ENCODE measurements at places on chromosomes 2 and 18. TPM values are rescaled to one million over a fixed set of nuclear protein-coding genes. Genes with fewer than 3 reads are reported as not detected.

Gene EPAS1
- 116 TPM for total RNA-seq

- H3K4me3 ChIP-seq: no peak overlapping the region
- no peak overlapping the region for H3K27ac ChIP-seq
- H3K27me3 ChIP-seq: peaks cover 44% of the 10 kb centered on the region
- no peaks in the 10 kb centered on the region for H3K4me1 ChIP-seq
- no peak for DNase-seq
Measured at GRCh38 chr2:86787736-86788135, 3.0 kb downstream of the CD8A start.

Gene HOXD8
- total RNA-seq: 3.1 TPM

DNA sequence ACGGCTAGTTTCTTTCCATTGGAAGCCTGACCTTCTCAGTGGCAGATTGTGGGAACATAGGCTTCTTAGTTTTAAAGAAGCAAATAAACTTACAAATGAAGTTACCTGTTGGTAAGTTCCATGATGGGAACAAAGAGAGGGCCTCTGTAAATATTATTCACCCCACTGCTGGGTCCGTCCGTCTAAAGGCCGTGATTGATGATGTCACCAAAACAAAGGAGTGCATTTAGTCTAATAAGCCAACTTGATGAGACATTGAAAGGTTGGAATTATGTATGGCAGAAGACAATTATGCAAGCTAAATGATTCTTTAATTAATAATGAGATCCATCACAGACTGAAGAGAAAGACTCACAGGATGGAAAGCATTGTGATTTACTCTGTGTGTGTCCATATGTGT, 1091.9 kb upstream of the FANCL start:
- H3K4me3 ChIP-seq: no peak overlapping the region
- no peak for DNase-seq
- no peaks in the 10 kb centered on the region for H3K27me3 ChIP-seq
- H3K27ac ChIP-seq: no peak overlapping the region
- no peaks in the 10 kb centered on the region for H3K4me1 ChIP-seq
- H3K36me3 ChIP-seq: no peaks in the 10 kb centered on the region

GRCh38 chr18:59101830-59102414, 37.8 kb upstream of the SEC11C start:
- no peak overlapping the region for H3K27ac ChIP-seq
- no peaks in the 10 kb centered on the region for H3K27me3 ChIP-seq
- no peak overlapping the region for H3K4me3 ChIP-seq

Gene PARD3B
- total RNA-seq: 24.2 TPM

Gene IMP4
- total RNA-seq: 50.6 TPM

GRCh38 chr2:231463698-231464575, at the start of gene NCL:
Gene NCL (minus strand): TSS chr2:231464484. CDS start chr2:231464353, 131 bp downstream.
- no peaks in the 10 kb centered on the region for H3K27me3 ChIP-seq
- peak within 1 kb of the TSS; percentile 97 for H3K27ac ChIP-seq
- DNase-seq: peak; percentile 83
- H3K4me1 ChIP-seq: peaks cover 10% of the 10 kb centered on the region
- H3K4me3 ChIP-seq: peak within 1 kb of the TSS; percentile 91
- H3K36me3 ChIP-seq: peaks cover 29% of the 10 kb centered on the region

Gene FAM110C
- 20.1 TPM for total RNA-seq

GRCh38 chr2:222637067-222637466, 18.8 kb downstream of the FARSB start:
- H3K27ac ChIP-seq: peak overlapping the region; percentile 50
- H3K4me1 ChIP-seq: no peaks in the 10 kb centered on the region
- no peaks in the 10 kb centered on the region for H3K27me3 ChIP-seq
- DNase-seq: peak; percentile 41
- H3K4me3 ChIP-seq: no peak overlapping the region

GRCh38 chr2:59184276-59185020, 943.3 kb upstream of the FANCL start:
- no peak for DNase-seq
- H3K27ac ChIP-seq: no peak overlapping the region
- no peak overlapping the region for H3K4me3 ChIP-seq
- no peaks in the 10 kb centered on the region for H3K27me3 ChIP-seq

- H3K27me3 ChIP-seq: peaks cover 5% of the 10 kb centered on the region
- DNase-seq: peak; percentile 18
- no peaks in the 10 kb centered on the region for H3K36me3 ChIP-seq
Measured at GRCh38 chr18:5543773-5544389, at the start of gene EPB41L3. Gene EPB41L3 (minus strand): TSS chr18:5543997. CDS start chr18:5489183, 54,814 bp downstream.

DNA sequence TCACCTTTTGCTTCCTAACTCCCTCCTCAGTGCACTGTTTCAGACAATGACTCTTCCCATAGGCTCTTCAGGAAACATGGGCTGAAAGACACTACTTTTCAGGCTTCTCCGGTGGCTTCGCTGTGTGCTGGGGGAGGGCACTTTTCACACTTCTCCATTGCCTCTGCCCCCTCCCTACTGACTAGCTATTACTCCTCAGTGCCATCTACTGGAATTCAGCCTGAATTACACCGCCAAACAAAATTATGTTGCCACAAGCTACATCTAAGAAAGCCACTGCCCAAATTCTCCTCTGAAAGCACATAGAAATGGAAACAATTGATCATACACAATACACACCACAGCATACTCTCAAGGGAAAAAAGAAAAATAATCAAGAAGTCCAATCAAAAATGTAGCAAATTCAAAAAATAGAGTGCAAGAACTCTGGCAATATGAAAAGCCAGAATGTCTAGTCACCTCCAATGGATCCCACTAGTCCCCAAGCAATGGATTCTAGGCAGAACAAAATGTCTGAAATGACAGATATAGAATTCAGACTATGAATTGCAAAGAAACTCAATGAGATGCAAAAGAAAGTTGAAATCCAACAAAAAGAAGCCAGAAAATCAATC, 1139.4 kb upstream of the GYPC start:
- H3K27ac ChIP-seq: no peak overlapping the region
- H3K4me3 ChIP-seq: no peak overlapping the region
- no peaks in the 10 kb centered on the region for H3K4me1 ChIP-seq
- no peaks in the 10 kb centered on the region for H3K36me3 ChIP-seq
- DNase-seq: peak; percentile 19
- H3K27me3 ChIP-seq: no peaks in the 10 kb centered on the region

DNA sequence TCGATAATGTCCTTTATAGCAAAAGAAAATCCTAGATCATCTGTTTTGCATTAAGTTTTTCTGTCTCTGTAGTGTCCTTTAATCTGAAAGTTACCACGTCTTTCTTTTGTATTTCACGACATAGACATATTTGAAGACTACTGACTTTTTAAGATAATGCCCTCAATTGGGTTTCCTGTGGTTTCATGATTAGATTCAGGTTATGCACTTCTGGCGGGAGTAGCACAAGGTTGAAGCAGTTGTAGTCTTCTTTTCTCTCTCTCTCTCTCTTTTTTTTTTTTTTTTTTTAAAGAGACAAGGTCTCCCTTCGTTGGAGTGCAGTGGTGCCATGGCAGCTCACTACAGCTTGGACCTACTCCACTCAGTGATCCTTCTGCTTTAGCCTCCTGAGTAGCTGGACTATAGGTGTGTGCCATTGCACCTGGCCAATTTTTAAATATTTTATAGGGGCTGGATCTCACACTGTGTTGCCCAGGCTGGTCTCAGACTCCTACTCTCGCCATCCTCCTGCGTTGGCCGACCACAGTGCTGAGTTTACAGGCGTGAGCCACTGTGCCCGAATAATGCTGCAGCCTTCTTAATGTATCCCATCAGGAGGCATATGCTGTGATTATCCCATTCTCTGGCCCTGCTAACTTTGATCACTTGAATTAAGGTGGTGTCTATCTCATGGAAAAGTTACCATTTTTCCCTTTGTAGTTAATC, 3.9 kb downstream of the INPP4A start:
- no peaks in the 10 kb centered on the region for H3K27me3 ChIP-seq
- H3K36me3 ChIP-seq: no peaks in the 10 kb centered on the region
- H3K4me3 ChIP-seq: no peak overlapping the region

GRCh38 chr2:201924453-201924852, 109.2 kb upstream of the FZD7 start:
- H3K27ac ChIP-seq: no peak overlapping the region
- no peak for DNase-seq
- H3K36me3 ChIP-seq: no peaks in the 10 kb centered on the region
- no peak overlapping the region for H3K4me3 ChIP-seq

Gene GALNT13
- total RNA-seq: 0.40 TPM

Gene AMER3
- 0.56 TPM for total RNA-seq

DNA sequence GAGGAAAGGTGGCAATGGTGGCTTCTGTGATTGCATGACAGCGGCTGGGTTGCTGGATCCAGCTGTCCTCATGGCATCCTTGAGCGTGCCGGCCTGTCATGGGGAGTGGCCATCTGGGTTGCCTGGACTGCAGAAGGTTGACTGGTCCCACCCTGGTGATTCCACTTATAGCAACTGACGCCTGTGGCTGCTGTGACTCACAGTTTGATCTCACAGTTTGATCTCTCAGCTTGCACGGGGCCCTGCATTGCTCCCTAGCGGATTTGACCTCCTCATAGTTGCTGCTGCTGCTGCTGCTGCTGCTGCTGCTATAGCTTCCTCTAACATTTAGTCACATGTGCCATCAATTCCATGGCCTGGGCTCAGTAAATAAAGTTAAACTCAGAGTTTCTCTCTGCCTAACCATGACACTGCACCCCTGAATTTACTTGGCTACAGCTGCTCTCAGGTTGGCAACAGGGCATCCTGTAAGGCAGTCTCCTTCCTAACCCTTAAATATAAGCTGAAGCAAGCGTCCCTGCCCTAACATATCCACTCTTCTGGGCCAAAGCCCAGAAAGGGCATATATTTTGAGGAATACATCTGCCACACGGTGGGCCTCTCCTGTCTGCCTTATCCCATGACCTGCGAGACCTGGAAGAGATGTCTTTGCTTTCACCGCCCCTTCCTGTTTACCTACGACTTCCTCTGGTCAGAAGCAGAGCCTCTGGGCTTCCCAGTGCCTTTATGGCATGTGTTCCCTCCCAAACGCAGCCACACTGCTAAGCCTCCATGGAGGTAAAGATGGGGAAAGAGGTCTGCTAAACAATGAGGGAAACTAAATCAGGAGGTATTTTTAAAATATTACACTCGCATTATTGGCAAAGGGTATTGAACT, 37.8 kb upstream of the CCDC150 start:
- no peak overlapping the region for H3K27ac ChIP-seq
- H3K4me3 ChIP-seq: no peak overlapping the region
- no peaks in the 10 kb centered on the region for H3K36me3 ChIP-seq
- no peaks in the 10 kb centered on the region for H3K27me3 ChIP-seq
- H3K4me1 ChIP-seq: no peaks in the 10 kb centered on the region

DNA sequence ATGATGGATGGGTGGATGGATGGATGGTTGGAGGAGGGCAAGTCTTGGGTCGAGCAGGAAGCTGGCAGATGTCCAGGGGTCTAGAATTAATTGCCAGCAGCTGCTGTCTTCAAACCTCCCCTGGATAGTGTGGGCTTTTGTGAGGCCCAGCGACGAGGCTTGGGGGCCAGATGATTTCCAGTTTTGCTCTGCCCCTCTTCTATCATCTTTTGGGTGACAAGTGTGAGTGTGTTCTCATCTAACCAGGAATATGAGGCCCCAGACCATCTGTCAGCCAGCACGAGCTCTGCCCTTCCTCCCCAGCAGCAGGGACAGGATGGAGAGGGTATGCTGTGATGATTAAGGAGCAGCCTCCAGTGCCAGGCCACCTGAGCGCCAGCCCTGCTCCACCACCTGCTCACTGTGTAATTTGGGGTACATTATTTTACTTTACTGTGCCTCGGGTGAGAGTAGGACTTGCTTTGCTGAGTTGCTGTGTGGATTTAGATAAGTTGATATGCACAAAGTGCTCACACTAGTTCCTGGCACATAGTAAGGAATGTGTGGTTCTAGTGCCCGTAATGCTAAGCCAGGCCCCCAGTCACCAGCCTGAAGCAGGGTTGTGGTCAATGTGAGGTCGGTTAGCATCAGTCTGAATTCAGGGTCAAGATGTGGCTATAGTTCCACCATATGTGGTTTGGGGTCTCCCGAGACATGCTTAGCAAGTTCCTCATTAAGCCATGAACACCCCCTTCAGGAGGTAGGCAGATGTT, 251.1 kb downstream of the CYP26B1 start:
- H3K36me3 ChIP-seq: no peaks in the 10 kb centered on the region
- no peaks in the 10 kb centered on the region for H3K27me3 ChIP-seq
- DNase-seq: no peak
- no peaks in the 10 kb centered on the region for H3K4me1 ChIP-seq
- H3K4me3 ChIP-seq: no peak overlapping the region

GRCh38 chr2:69046221-69046662, 33.3 kb downstream of the ANTXR1 start:
- no peaks in the 10 kb centered on the region for H3K27me3 ChIP-seq
- no peak for DNase-seq
- no peak overlapping the region for H3K27ac ChIP-seq
- H3K4me1 ChIP-seq: no peaks in the 10 kb centered on the region
- H3K36me3 ChIP-seq: no peaks in the 10 kb centered on the region

DNA sequence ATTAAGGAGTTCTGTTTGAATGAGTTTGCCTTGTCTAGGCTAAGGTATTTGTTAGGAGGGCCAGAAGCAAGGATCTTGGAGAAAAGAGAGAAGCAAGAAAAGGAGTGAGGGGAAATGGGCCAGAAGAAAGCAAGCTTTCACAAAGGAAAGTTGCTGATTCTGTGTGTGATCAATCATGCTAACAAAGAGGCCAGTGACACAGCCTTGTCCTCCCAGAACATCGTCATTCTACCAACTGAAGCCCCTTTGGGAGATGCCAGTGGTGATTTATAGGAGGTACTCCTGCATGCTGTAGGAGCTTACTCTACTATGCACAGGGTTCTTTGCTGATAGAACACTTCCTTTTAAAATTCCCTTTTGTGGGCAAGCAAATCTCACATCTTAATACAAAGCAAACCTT, 449.2 kb upstream of the SPRED2 start:
- no peaks in the 10 kb centered on the region for H3K27me3 ChIP-seq
- H3K4me1 ChIP-seq: no peaks in the 10 kb centered on the region
- no peak overlapping the region for H3K4me3 ChIP-seq
- no peaks in the 10 kb centered on the region for H3K36me3 ChIP-seq

Gene TUBA3E
- total RNA-seq: not detected

DNA sequence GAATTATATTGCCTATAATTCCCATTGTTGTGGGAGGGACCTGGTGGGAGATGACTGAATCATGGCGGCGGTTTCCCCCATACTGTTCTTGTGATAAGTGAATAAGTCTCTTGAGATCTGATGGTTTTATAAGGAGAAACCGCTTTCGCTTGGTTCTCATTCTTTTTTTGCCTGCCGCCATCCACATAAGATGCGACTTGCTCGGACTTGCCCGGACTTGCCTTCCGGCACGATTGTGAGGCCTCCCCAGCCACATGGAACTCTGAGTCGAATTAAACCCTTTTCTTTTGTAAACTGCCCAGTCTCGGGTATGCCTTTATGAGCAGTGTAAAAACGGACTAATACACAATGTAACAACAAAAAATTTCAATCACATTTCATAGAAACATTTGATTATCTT, 115.8 kb downstream of the C2orf74 start:
- no peak for DNase-seq
- peaks cover 9% of the 10 kb centered on the region for H3K36me3 ChIP-seq
- H3K4me3 ChIP-seq: no peak overlapping the region
- H3K27ac ChIP-seq: no peak overlapping the region
- H3K4me1 ChIP-seq: no peaks in the 10 kb centered on the region

Gene MBOAT2
- 34.3 TPM for total RNA-seq

GRCh38 chr18:68299906-68300305, 415.0 kb downstream of the TMX3 start:
- H3K4me3 ChIP-seq: no peak overlapping the region
- H3K4me1 ChIP-seq: no peaks in the 10 kb centered on the region
- H3K27ac ChIP-seq: no peak overlapping the region
- H3K27me3 ChIP-seq: no peaks in the 10 kb centered on the region
- H3K36me3 ChIP-seq: no peaks in the 10 kb centered on the region
- no peak for DNase-seq

Gene TLX2
- 0.40 TPM for total RNA-seq

GRCh38 chr2:175432021-175432420, 250.5 kb upstream of the ATP5MC3 start:
- no peak for DNase-seq
- no peaks in the 10 kb centered on the region for H3K4me1 ChIP-seq
- H3K27ac ChIP-seq: no peak overlapping the region
- H3K36me3 ChIP-seq: no peaks in the 10 kb centered on the region
- no peak overlapping the region for H3K4me3 ChIP-seq

Measured in colonic mucosa (tissue), 4 donors.